Stimulated activated CD4-positive, alpha-beta T cell treated with anti-CD3 and anti-CD28 coated beads, TNF-alpha, amount 100 ng/mL, for 48 hours (primary cell): ENCODE measurements at places on chromosomes 4 and X.

DNA sequence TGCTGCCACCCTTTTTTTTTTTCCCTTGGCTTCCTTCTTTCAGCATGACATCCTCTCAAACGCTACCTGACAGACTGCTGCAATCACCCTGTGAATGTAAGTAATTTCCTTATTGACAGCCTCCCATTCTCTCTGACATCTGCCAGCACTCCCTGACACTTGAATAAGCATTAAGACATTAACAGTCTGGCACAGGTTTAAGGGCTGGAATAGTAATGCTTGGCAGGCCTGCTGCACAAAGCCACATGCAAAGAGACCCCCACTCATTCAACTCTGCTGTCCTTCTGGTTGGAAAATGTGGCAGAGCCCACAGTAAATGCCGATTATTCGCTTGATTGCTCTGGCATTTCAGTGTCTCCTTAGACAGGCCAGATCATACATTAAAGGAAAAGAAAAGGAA lies 28.1 kb upstream of the RASGEF1B start:
- no peak for DNase-seq

DNA sequence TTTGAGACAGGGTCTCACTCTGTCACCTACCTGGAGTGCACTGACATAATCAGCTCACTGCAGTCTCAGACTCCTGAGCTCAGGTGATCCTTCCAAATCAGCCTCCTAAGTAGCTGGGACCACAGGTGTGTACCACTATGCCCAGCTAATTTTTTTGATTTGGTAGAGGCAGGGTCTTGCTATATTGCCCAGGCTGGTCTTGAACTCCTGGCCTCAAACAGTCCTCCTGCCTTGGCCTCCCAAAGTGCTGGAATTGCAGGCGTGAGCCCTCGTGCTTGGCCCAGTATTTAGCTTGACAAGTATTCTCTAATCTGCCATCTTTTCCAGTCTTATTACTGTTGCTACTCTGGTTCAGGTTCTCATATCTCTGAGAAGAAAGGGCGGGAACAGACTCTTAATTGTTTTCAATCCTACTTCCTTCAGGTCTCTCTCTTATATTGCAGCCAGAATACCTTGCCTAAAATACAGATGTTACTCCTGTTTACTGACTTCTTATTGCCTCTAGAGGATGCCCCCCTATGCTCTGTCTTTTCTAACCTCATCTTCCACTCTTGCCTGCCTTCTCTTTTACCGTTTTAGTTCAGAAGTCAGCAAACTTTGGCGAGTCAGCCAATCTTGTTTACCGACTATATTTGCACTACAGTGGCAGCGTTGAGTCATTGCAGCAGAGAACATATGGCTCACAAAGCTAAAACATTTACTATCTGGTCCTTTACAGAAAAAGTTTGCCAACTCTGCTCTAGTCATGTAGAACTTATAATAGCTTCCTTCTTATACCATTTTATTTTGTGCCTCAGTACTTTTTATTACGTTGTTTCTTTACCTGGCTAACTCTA lies 19.0 kb downstream of the MRPL1 start:
- DNase-seq = no peak

DNA sequence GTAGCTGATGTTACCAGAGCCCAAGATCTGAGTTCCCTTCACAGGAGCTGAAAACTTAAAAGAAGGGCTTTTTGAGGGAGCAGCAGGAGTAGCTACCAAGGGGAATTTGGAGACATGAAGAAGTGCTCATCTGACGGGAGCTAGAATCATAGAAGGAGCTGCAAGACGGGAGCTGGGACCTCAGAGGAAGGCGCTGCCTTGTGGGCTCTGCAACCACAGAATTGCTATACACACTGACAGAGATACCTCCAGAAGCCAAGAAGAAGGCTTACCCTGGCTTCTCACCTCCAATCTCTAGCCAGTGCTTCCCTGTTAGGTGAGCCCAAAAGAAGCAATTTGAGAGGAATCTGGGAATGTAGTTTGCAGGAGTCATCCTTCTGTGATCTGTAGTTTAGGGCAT lies 35.9 kb downstream of the DCAF8L2 start:
- no peak for DNase-seq

DNA sequence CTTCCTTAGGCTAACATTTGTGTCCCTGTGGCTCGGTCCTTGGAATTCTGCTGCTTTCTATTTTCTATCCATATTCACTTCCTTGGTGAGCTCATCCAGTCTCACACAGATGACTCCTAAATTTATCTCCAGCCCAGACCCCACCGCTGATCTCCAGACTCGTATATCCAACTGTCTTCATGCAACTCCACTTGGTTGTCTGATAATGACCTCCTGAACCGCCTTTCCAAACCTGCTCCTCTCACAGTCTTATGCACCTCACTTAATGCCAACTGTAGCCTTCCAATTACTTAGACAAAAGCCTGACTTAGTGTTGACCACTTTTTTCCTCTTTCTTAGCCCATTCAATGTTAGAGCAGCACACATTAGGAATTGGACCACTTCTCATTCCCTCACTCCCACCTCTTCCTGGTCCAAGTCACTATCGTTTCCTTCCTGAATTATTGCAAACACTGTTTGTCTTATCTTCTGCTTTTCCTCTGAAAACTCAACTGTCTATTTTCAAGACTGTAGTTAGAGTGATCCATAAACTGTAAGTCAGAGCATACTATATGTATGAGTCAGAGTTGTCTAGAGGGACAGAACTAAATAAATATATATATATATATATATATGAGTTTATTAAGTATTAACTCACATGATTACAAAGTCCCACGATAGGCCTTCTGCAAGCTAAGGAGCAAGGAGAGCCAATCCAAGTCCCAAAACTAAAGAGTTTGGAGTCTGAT lies 292.5 kb downstream of the UNC5C start:
- DNase-seq = no peak

DNA sequence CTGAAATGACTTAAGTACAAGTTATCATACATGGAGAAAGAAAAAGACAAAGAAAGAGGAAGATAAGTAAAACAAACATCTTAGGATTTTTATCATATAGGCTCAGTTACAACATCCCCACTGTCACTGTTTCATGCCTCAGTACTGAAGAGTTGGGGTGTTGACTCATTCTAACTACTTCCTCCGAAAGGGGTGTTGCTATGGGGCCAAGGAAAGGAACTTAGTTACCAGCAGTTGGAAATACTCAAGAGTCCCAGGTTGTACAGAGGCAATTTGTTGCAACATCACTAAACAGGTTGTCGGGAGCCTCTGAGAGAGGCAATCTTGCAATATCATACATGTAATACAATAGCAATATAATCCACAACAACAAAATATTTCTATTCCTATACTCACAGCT lies 1264.7 kb downstream of the PCDH7 start:
- DNase-seq = no peak

GRCh38 chr4:164894702-164895101 lies 17.7 kb downstream of the APELA start:
- no peak for DNase-seq

DNA sequence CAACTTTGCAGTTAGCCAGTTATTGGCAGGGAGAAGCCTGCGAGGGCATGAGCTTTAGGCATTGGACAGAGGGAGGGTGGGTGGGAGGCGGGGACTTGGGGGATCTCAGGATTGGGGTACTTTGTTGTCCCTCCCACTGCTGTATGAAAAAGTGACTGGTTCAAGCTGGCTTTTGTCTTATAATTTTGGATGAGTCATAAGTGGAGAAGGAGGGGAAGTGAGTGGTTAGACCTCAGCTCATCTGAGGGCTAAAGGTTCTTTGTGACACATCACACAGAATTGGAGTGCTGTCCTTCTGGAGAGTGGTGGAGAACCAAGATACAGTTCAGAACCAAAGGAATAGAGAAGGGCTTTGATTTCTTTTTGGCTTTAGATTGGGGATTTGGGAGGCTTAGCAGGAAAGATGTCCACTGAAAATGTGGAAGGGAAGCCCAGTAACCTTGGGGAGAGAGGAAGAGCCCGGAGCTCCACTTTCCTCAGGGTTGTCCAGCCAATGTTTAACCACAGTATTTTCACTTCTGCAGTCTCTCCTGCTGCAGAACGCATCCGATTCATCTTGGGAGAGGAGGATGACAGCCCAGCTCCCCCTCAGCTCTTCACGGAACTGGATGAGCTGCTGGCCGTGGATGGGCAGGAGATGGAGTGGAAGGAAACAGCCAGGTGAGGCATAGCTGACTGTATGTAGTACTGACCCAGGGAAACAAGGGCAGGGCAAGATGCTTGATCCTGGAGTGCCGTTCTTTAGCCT lies at the start of gene SLC4A4:
SLC4A4 (plus strand) TSS at position 175 of the 748 bp plus-strand sequence.
- DNase-seq = no peak

DNA sequence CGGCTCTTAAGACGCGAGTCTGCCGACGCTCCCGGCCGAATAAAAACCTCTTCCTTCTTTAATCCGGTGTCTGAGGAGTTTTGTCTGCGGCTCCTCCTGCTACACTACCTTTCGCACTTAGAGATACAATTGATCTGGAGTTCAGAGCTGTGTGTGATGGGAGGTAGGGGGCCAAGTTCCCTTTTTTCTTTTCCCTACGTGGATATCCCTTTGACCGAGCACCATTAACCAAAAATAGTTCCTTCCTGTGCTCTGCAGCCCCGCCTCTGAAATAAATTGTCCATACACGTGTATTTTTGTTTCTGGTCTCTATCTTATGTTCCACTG lies 555 bp upstream of the PGM2 start:
- DNase-seq = no peak

- DNase-seq = no peak
Measured at GRCh38 chrX:143669395-143669794, 33.5 kb upstream of the SLITRK4 start.

- no peak for DNase-seq
Measured at GRCh38 chr4:74890341-74890740, 42.6 kb upstream of the PARM1 start.

DNA sequence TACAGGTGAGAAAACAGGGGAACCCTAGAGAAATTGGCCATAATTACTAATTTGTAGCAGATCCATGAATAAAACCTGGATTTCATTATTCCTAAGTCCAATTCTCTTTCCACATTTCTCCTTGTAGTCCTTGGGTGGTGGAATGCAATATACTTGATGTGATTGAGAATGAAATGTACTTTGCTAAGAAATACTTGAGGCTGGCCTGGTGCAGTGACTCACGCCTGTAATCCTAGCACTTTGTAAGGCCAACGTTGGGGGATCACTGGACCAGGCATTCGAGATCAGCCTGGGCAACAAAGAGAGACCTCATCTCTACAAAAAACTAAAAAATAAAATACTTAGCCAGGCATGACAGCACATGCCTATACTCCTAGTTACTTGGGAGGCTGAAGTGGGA lies 15.9 kb downstream of the TMEM184C start:
- DNase-seq = no peak

GRCh38 chr4:1927675-1928074 lies 56.5 kb downstream of the NSD2 start:
- DNase-seq = no peak

GRCh38 chrX:103628386-103629317 lies at the start of gene TCEAL1:
Gene TCEAL1 (plus strand): TSS chrX:103628975. CDS start chrX:103629917, 942 bp downstream.
- DNase-seq = no peak

- no peak for DNase-seq
Measured at GRCh38 chrX:98398542-98398941, 1514.8 kb downstream of the RPA4 start.

DNA sequence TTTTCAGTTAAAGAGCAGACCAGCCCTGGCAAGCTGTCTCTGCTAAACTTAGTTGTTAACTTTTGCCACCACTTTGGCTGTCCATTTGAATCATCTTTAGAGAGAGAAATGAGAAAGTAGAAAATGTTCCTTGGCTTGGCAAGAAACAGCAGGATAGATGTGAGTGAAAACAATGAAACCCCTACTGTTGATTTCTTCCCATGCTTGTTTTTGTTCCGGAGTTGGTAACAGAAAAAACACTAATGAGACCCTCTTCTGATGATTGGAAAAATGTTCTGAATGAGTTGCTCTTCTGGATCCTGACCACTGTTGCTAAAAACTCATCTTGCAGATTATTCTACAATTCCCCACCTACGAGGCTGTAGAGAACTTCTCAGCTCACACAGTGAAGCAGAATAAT lies 203.3 kb downstream of the MAPK10 start:
- no peak for DNase-seq

- no peak for DNase-seq
Measured at GRCh38 chrX:104166735-104167436, 633 bp downstream of the FAM199X start.

DNA sequence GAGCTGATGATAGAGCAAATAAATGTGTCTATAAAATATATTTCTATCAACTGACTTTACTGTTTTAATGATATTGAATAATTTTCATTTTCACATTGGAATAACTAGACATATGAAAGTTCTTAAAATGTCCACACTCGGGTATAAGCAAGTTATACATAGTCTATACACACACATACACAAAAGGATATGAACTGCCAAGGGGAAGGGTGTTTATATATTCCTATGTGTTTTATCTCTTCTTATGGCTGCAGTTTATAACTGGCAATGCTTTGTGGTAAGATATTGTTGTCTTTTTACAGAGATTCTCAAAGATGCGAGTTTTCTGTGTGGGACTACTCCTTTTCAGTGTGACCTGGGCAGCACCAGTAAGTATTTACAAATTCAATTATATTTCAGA lies 1.6 kb downstream of the MEPE start:
- no peak for DNase-seq

DNA sequence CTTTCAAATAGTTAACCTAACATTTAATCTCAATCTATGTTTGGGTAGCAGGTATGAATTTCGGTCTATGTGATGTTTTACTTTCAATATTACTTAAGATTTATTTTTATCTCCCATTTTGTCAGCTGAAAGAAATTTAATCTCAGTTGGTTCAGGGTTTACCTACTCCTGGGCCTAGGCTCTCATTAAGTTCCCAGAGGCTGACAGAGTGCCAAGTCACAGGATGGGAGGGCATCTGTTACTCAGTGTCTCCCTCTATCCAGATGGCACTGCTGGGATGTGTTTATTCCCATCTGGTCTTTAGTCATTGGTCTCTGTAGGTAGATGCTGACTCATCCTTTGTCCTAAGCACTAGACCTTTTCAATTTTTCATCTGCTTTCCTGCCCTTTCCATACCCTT lies 129.4 kb upstream of the ARSJ start:
- no peak for DNase-seq

GRCh38 chr4:70559924-70560323 lies 32.1 kb upstream of the AMBN start:
- DNase-seq = no peak

- no peak for DNase-seq
Measured at GRCh38 chr4:148216866-148217814, 225.1 kb downstream of the NR3C2 start.

GRCh38 chrX:120653000-120653399 lies 23.1 kb upstream of the C1GALT1C1 start:
- no peak for DNase-seq

GRCh38 chrX:64758047-64758446 lies 218.2 kb downstream of the ZC4H2 start:
- DNase-seq = no peak
